HTR-8/SVneo (cell line): ENCODE measurements at places on chromosomes 13 and 19.

- no peak for DNase-seq
Observed at GRCh38 chr13:106425661-106426060, 109.8 kb downstream of the EFNB2 start.

DNA sequence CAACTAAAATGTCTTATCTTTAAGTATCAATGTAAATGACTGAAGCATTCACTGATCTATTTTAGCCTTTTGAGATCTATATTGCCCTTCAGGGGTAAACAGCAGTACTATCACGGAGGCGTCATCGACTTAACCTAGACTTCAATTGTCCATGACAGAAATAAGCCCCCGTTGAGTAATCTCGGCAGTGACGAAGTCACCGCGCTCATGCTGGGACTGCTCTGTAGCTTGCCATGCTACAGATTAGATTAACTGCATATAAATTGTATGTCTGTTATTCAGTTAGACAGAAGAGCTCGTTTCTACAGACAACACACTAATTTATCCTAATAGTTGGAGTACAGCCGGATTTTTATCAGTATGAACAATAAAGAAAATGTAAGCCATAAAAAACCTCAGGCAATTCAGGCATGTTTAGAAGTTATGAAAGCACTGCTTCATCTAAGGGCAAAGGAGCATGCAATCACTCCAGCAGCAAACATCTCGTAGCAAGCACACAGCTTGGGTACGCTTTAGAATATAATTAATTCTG is 56.6 kb downstream of the TUBGCP3 start:
- no peak for DNase-seq

- DNase-seq: no peak
Observed at GRCh38 chr19:307793-308420, 16.7 kb upstream of the PLPP2 start.

- DNase-seq: no peak
Observed at GRCh38 chr13:110965038-110965754, 50.3 kb upstream of the ANKRD10 start.

GRCh38 chr19:18765224-18765623 is 25.9 kb downstream of the COMP start:
- no peak for DNase-seq

DNA sequence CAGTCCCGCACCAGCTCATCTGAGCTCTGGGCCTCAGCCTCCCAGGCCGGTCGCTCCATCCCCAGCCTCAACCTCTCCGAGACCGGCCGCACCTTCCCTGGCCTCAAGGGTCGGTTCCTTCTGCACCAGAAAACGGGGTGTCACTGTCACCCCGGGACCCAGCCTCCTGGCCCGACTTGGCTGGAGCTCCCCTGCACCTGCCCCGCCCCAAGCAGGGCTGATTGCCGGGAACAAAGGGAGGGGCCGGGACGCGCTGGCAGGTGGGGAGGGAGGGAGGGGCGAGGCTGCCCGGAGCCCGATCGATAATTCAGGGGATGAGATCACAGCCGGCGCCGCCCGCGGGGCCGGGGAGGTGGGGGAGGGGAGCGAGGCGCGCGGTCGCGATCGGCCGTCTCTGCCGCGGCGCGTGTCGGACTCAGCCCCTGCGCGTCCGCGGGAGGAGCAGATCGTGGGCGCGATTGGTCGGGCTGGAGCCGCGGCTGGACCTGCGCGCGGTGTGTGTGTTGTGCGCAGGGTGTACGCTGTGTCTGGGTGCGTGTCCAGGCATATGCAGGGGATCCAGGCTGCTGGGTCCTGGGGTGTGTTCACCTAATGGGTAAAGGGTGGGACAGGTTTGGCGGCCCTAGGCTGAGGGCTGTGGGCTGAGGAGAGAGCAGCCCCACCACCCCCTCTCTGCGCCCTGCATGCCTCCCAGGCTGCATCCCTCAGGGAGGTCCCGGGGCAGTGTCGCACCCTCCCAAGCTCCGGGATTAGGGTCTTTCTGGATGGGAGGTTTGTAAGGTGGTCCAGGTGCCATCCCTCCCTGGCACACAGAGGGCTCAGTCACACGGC is 1.1 kb upstream of the SHC2 start:
- no peak for DNase-seq

- no peak for DNase-seq
Observed at GRCh38 chr13:47277774-47278173, 380.9 kb upstream of the HTR2A start.

DNA sequence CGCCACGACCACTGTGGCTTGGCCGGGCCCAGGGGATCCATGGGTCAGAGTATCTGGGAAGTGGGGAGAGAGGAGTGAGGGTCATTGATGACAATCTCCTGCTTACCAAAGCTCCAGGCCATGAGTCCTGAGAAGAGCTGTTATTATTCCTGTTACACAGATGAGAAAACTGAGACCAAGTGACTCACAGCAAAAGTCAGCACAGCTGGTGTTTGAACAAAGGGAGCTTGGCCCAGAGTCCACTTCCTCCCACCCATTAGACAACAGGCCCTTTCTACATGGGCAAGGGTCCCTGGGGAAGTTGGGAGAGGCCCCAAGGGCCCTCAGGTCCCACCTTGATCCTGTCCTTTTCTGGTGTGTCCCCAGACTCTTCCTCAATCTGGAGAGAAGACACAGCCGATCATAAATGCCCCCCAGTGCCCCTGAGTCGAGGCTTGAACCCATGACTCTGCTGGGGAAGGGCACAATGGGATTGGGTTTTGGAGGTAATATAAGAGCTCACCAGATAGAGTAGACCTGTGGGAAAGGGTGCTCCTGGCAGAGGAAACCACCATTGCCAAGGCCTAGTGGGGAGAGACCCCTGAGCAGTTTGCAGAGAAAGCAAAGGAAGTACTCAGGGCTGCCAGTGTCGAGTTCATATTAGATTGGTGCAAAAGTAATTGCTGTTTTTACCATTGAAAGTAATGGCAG is 6.8 kb downstream of the FUT6 start:
- DNase-seq: no peak

DNA sequence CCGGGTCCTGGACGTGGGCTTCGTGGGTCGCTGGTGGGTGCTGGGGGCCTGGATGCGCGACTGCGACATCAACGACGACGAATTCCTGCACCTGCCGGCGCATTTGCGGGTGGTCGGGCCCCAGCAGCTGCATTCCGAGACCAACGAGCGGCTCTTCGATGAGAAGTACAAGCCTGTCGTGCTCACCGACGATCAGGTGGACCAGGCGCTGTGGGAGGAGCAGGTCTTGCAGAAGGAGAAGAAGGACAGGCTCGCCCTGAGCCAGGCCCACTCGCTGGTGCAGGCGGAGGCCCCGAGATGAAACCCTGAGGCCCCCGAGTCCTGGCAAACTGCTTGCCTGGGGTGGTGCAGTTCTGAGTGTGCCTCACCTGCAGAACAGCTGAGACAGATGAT is 787 bp downstream of the TIMM29 start:
- no peak for DNase-seq

DNA sequence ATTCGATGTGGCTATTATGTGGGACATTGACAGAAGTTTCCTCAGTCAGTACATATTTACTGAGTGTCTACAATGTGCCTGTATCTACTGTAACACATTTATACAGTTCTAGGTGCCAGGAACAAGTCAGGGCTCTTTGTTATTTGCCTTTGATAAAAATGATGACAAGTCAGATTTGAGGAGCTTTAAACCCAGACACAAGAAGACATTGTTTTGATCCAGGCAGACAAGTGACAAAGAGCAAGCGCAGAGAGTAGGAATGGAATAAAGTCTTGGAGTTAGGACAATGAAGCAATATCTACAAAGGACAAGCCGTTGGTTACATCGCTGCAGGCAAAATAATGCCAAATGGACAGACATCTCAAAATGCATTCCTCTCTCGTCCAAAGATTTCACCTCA is 70.1 kb downstream of the ITGBL1 start:
- no peak for DNase-seq

GRCh38 chr13:90108547-90108946 is 1238.9 kb upstream of the MIR17HG start:
- DNase-seq: no peak

- DNase-seq: no peak
Observed at GRCh38 chr13:36531746-36532486, 99.6 kb downstream of the CCNA1 start.

DNA sequence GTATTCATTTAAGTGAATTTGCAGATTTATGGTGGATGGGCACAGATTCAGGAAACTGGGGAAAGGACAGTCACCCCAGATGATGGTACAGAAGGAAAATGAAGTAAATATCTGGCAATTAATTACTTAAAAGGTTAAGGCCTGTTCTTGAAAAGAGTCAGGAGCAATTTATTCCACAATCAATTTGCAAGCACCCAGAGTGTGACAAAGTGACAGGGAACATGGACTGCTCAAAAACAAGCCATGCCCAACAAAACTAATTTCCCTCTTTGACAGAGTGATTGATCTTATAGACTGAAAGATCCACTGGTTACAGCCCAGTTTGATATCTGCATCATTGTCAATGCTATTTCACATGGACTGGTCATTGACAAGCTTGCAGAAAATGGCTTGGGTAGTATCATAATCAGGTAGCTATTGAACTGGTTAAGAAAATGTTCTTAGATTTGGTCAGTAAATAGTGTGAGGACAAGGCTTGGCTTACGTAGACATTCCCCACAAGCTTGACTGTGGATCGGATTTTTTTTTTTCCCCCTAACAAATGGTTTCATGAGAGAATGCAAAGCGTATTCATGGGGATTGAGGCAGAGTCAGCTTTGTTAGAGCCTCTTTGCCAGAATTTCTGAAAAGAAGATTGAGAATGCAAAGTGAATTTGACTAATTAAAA is 584.6 kb downstream of the GPC6 start:
- DNase-seq: no peak

- no peak for DNase-seq
Observed at GRCh38 chr13:36526897-36527296, 94.6 kb downstream of the CCNA1 start.

- no peak for DNase-seq
Observed at GRCh38 chr19:18659281-18660050, 22.6 kb downstream of the KLHL26 start.

GRCh38 chr13:74136084-74136658 is 2.0 kb upstream of the KLF12 start:
- DNase-seq: no peak

DNA sequence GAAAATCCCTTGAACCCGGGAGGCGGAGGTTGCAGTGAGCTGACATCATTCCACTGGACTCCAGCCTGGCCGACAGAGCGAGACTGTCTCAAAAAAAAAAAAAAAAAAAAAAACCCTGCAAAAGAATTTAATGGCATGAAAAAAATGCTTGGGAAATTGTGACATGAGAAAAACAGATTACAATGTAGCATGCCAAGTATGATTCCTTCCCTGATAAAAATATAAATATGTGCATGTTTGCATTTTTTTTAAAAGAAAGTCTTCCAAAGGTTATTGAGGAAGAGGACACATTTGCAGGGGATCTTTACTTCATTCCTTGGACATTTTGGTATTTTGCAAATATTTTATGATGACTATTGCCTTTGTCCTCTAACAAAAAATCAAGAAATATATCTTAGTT is 14.5 kb upstream of the ZBTB32 start:
- no peak for DNase-seq

- no peak for DNase-seq
Observed at GRCh38 chr13:99220199-99220935, 19.7 kb downstream of the UBAC2 start.

- no peak for DNase-seq
Observed at GRCh38 chr19:1261798-1262622, 7.1 kb upstream of the CIRBP start.

DNA sequence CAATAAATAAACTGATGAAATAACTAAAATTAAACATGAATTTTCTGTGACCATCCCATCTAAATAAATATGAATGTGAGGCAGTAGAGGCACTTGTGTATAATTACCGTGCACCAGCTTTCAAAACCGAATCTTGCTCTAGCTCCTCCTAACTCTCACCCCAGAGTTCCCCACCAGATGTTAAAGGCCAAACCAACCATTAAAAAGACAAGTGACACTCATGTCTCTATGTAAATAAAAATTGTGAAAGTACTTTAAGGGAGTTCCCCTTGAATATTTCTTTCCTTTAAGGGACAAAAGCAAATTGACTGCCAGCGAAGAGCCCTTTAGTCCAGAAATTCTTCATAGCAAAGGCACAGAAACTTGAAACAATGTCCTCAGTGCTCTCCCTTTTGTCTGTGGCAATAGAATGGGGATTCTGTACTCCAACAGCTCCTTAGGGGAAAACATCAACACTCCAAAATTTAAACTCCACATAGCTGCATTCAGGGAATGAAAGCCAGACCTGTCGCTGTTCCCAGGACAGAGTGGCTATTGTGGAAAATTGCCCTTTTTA is 101.7 kb upstream of the SOX21 start:
- DNase-seq: no peak

DNA sequence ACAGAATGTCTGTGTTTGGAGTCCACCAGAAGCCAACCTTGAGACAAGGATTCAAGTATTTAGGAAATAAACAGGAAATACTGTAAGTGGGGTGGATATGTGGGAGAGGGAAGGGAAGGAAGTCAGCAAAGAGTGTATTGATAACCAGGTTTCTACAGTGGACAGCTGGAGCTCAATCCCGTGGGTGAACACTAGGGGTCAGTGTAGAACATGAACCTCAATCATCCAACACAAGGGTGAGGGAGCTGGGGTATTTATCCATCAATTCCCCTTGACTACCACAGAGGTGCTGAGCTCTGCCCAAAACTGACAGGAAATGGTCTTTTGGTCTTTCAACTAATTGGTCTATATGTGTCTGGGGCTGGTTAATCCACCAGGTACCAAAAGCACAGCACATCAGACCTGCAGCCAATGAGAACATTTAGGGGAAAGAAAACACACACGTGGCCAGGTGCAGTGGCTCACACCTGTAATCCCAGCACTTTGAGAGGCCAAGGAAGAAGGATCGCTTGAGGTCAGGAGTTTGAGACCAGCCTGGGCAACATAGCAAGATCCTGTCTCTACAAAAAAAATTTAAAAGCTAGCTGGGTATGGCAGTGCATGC is 5.6 kb upstream of the SYDE1 start:
- DNase-seq: no peak

DNA sequence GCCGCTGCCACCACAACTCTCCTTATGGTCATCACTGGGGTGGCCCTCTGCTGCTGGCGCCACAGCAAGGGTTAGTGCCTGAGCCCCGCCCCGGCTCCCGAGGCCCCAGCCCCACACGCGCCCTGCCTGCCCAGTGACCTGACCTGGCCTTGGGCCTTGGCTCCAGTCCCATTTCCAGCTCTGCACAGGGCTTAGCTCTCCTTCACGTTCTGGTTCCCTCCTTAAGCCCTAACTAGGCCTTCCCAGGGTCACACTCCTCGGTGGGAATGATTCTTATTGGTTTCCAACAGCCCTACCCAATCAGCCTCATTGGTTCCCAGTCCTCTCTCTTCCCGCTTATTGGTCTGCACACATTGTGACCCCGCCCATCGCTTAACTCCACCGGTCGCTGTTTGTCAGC is 5.8 kb downstream of the KIRREL2 start:
- no peak for DNase-seq

- DNase-seq: no peak
Observed at GRCh38 chr19:10043286-10043927, 30.1 kb downstream of the RDH8 start.

DNA sequence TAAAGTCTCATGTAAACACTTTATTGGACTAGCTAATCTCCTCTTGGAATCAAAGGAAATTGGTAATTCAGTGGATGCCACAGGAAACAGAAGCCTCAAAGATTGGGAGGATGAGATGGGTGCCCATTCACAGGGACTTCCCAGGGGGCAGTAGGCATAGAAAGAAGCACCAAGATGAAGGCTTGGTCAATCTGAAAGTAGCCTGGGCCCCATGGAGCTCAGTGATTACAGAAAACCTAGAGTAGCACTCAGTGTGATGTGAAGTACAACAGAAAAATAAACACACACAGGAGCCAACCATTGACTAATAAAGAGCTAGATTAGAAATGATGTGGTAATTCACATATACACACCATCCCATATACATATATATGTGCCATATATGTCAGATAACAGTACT is 560.6 kb downstream of the TBC1D4 start:
- no peak for DNase-seq
